Iris pigment epithelial cell (primary cell): ENCODE measurements at places on chromosomes 5 and 9.
A peak's percentile ranks its signal among the peaks of the same experiment; 100 is the strongest.

- peak; percentile 76 for DNase-seq
Measured at GRCh38 chr5:95178046-95178651, 106.7 kb downstream of the MCTP1 start.

DNA sequence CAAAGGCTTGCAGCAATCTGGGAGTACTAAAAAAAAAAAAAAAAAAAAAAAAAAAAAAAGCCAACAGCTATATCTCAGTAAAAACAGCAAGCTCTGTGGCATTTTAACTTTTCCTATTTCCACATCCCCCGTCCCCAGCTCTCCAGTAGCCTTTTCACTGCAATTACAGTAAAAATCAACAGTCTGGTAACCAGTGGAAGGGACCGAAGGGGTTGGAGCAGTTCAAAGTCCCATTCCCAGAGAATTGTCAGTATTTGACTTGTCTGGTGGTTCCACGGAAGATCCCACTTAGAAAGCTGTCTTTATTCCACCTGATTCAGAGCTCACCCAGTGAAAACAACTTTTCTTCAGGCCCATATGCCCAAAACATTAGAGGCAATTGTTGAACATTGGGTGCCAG is 71.8 kb upstream of the ZBTB43 start:
- no peak for DNase-seq

DNA sequence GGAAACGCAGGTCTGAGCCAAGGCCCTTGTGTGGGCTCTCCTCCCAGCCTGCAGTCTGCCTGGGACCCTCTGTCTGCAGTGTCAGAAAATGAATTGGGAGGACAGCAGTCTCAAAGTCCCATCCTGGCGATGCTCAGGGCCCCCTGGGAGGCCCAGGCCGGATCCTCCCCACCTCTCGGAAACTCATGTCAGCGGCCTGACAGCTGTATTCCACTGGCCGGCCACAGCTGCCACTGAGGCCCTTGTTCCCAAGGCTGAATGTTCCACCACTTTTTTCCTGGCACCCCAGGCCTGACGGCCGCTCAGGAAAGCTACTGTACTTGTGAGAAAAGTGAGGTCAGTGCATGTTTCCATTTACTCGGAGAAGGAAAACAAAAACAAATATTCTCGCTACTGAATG is 180.0 kb downstream of the FGF18 start:
- DNase-seq: no peak

GRCh38 chr9:116383936-116384335 is 230.3 kb downstream of the PAPPA start:
- DNase-seq: peak; percentile 78

- no peak for DNase-seq
Measured at GRCh38 chr5:16899171-16899570, 36.9 kb downstream of the MYO10 start.

DNA sequence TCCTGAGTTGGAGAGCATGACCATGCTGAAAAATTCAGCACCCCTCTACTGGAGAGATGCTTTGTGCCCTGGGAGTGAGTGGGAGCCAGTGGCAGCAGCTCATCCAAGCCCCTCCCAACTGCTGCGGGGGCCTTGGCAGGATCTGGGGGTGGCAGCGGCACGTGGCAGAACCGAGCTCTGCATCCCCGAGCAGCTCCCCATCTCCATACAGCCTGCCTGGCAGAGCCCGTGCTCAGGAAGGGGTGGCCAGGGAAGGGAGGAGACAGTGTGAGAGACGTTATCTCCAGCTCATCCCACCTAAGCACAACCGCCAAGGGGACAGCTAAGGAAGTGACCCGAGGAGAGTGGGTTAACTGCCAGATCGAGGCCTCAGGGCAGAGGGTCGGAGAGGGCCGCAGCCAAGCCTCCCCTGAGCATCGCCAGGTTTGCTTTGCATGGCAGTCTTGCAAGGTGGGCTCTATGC is 17.2 kb upstream of the DPM2 start:
- DNase-seq: no peak

- DNase-seq: peak; percentile 57
Measured at GRCh38 chr5:7850395-7851239, at the start of gene CFAP90. CFAP90 (minus strand) TSS chr5:7851133; CDS start chr5:7851021, 112 bp downstream.

- no peak for DNase-seq
Measured at GRCh38 chr9:87607859-87608258, 110.2 kb downstream of the DAPK1 start.

GRCh38 chr9:30622561-30622960 is 1761.9 kb upstream of the ACO1 start:
- DNase-seq: no peak

DNA sequence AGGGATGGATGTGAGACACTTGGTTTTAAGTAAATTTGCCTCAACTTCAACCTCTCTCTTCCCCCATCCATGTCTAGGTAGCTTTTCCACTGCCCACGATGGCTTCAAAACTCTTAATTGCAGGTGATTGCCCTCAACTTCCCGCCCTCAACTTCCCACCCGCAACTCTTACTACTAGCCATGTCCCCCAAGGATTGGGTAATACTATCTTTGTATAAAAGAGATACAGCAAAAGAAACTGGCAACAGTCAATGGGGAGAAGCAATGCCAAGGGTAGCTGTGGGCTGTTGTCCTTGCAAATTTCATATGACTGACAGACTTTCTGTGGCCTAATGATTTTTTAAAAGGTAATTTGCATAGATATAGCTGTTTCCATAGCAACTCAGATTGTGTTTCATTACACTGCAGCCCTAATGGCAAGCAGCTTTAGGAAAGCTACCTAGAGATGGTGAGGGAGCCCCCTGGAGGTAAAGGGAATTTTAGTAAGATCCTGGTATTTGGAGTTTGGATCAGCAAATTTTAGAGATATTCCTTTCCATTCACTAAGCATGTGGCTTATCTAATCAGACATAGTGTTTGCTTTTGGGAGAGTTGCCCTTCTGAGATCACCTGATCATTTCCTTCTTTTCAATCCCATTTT is 421.5 kb upstream of the DAP start:
- DNase-seq: peak; percentile 42

DNA sequence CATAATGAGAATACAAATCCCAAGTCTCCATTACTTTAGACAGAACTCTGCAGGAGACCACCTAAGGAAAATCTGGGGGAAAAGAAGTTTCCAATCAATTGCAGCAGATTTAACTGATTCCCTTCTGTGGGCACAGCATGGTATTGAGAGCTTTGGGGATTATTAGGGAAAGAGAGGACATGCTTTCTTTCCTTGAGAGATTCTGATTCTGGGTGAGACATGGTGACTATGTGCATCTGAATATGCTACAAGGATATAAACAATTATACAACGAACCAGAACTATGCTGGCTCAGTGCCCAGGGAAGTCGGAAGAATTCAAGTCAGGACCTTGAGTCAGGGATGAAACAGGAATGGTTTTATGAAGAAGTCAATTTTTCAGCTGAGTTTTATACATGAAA is 183.7 kb downstream of the PDE4D start:
- DNase-seq: peak; percentile 95

DNA sequence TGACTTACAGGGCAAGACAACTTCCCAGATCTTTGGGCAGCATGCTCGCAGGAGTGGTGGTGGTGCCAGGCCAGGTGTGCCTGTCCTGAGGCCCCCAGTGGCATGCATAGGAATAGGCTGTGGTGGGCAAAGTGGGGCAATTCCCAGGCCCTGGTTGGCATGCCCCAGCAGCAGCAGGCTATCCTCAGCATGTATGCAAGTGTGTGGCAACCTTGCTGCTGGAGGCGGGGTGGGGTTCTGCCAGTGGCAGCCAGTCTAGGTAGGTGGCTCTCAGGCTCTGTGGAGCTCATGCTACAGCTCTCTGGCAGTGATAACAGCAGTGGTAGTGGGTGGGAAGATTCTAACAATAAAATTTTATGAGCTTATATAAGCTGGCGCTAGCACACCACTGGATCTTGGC is 27.7 kb upstream of the C6 start:
- no peak for DNase-seq

DNA sequence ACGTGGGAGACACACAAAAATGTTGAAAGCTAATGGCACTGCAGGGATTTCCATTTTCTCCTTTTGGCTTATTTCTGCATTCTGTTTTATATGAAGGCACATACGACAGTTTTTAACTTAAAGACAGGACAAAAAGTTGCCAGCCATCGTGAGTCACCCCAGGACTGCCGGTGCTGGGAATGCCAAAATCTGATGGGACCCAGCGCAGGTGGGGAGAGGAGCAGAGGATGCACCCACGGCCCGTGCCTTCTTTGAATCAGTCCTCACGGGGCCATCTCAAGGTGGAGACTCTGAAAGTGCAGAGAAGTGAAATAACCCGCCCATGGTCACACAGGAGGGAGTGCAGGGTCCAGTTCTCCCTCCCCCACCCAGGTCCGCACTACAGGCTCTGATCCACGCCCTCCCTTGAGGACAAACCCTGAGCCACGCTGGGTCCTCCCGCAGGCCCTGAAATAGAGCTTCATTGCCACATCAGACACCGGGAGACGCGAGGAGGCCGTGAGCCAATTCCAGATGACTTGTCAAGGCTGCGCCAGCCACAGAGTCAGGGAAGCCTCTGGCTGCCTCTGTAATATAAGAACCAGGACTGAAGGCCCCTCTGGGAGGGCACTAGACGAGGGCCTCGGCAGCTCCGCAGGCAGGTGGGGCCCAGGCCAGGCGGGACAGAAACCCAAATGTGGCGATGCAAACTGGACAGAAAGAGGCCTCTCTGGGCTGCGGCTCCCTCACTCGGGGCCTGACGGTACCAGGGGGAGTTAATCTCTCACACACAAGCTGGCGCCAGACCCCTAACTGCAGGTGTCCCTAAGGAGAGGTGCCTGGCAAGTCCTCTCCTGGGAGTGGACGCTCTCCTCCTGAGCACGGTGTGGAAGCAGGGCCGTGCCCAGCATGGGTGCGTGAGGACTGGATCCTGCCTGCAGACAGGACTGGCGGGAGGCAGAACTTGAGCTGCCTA is 22.9 kb downstream of the ADAMTS2 start:
- DNase-seq: no peak

DNA sequence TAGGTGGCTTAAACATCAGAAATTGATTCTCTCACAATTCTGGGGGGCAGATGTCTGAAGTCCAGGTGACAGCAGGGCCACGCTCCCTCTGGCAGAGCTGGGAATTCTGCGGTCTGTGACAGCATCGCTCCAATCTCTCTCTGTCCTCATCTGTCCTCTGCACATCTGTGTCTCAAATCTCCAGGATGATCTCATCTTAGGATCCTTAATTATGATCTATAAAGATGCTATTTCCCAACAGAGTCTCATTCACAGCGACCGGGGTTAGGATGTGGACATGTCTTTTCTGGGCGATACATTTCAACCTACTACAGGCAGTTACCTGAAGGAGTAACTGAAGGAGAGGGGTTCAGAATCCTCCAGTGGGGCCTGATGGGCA is 31.4 kb downstream of the ANKRD33B start:
- DNase-seq: peak; percentile 59

DNA sequence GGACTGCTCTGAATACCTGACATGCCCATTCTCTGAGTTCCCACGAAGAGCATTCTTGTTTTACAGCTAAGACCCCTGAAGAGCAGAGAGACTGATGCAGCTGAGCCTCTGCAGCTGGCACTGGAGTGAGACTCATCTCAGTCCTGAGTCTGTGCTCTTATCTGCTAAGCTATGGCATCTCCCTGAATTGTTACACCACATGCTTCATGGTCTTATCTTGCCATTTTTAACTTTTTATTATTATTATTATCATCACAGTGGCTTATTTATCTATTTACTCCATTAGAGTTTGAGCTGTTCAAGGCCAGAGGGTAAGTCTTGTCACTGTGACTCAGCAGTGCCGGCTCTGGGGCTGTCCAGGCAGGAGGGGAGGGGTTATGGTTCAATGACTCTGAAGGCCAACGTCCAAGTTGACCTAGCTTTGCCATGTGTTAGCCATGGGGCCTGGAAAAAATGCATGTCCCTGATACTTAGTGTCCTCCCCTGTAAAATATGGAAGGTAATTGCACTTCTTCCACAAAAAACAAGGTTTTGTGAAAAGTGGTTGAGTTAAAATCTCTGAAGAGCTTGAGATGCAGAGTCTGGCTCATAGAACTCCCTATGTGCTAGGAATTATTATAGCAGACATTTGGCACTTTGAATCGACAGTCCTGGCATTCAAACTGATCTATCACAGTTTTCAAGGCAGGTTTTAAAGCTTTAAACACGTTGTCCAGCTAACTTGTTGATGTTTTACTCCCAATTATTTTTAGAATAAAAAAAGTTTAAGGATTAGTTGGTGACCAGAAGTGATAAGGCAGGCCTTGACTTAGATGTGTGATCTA is 94.6 kb downstream of the ALDH1A1 start:
- DNase-seq: peak; percentile 35
